ENCODE measurements at places on chromosomes 6 and 20.

- DNase-seq = no peak
These were observed 148.1 kb upstream of the UST start for GRCh38 chr6:148598724-148599123.

DNA sequence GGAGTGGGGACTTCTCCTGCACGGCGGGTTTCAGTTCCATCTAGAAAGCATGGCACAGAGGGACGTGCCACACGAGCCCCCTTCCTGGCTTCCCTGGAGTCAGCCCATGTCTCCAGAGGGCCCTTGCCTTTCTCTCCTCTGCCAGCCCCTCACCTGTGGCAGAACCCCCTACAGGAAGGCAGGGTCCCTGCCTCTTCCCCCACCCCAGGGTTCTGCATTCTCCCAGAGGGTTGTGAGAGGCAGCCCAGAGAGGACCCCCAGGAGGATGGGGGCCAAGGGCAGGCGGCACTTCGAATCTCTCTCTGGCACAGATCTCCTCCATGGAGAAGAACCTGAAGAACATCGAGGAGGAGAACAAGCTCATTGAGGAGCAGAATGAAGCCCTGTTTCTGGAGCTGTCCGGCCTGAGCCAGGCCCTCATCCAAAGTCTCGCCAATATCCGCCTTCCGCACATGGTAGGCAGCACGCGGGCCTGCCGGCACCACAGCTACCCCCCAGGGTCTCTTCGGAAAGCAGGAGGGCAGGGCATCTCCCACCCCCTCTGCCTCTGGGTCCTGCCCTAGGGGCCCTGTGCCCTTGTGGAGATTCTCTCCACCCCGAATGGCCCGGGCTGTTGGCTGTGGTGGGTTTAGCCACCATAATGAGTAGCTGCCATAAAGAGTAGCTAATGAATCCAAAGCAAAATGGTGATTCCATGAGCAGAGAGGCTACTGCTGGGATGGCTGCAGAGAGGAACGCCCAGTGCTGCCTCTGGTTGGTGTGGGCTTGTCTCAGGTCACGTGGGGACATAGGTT lies 15.9 kb upstream of the PCMTD2 start:
- DNase-seq = no peak

- DNase-seq = no peak
These were observed 120.8 kb downstream of the MAP7 start for GRCh38 chr6:136429264-136430065.

- DNase-seq = no peak
These were observed 66.1 kb upstream of the EMILIN3 start for GRCh38 chr20:41432746-41433145.

- no peak for DNase-seq
These were observed 26.7 kb downstream of the GPX6 start for GRCh38 chr6:28488916-28489365.
